ENCODE measurements at places on chromosomes 2 and 18.

DNA sequence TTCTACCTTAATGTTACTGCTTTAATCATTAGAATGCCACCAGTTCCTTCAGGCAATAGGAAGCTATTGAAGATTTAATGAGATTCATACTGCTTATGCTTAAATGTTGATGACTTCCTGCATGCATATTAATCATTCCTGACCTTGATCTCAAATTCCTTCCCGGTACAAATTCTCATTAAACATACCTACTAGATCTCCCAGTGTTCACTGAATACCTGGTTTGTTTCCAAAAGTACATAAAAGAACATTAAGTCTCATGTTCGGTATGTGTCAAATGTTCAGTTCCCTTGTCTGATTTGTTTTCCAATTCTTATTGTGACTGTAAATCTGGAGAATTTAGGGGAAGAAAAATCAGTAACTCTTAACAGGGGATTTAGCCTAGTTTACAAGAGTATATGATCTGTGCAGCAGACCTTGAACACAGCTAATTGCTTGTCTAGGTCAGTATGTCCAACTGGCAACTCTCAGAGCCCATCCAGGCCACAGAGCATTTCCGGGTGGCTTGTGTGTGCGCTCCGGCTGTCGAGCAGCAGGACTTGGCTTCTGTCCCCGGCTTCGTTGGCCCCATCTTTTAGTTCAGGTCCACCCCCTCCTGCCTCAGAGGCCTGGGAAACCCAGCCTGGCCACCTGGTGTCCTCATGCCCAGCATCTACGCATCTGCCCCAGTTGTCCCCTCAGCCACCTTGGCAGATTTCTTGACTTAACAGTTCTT, 13.1 kb downstream of the METAP1D start:
- no peak for DNase-seq
- H3K27me3 ChIP-seq, result no peaks in the 10 kb centered on the region
- peaks cover 9% of the 10 kb centered on the region for H3K4me1 ChIP-seq
- no peak overlapping the region for H3K4me3 ChIP-seq

DNA sequence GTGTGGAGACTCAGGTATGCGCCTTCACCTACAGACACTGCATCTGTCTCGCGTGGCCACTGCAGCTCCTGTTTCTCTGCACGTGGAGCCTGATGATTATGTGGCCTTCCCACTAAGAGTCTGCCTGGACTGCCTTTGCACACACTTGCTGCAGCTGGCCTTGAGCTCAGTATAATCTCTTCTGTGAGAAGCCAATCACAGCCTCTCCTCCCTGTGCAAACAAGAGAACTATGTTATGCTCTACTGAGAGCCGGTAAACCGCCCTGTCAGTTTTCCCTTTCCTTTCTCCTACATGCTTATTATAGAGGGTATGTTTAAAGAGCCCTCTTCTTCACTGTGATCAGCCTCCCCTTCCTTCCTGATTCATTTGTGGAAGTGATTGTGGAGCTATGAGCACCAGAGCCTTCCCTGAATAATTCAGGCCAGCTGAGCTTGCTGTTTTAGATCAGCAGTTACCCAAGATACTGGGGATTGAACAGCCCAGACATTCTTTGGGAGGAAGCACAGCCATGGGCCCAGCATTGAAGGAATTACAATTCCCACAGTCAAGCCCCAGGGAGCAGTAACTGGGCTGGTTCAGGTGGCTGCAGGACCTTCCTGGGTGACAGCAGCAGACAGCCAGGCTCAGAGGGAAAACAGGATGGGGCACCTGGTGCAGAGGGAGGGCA, 3.7 kb upstream of the TGFA start:
- no peak overlapping the region for H3K27ac ChIP-seq
- no peak for DNase-seq
- peaks cover 18% of the 10 kb centered on the region for H3K4me1 ChIP-seq
- H3K36me3 ChIP-seq, result no peaks in the 10 kb centered on the region
- no peak overlapping the region for H3K4me3 ChIP-seq
- H3K27me3 ChIP-seq, result peaks cover 3% of the 10 kb centered on the region

- no peaks in the 10 kb centered on the region for H3K27me3 ChIP-seq
- no peaks in the 10 kb centered on the region for H3K4me1 ChIP-seq
- no peak for DNase-seq
- peaks cover 27% of the 10 kb centered on the region for H3K36me3 ChIP-seq
These were observed 20.3 kb downstream of the HADHA start for GRCh38 chr2:26224095-26224494.

- DNase-seq, result no peak
- no peaks in the 10 kb centered on the region for H3K36me3 ChIP-seq
- H3K4me3 ChIP-seq, result no peak overlapping the region
- H3K4me1 ChIP-seq, result peaks cover 20% of the 10 kb centered on the region
These were observed 197.4 kb upstream of the HDAC4 start for GRCh38 chr2:239598011-239598731.

DNA sequence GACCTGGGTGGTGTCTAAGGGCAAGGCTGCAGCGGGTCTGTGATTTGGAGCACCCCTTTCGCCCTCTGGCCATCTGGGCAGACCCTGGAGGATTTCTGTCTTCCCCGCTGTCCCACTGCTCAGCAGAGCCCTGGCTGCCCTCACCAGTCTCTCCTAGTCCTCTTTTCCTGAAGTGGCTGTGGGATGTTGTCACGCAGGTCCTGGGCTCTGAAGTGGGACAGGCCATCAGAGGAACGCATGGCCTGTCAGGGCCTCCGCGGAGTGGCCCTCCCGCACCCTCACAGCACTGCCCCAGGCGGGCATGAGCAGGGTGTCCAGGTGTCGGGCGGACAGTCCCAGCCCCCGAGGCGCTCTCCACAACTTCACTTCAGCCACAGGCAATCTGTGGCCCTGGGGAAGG, 1.1 kb upstream of the TMEM185B start:
- peaks cover 3% of the 10 kb centered on the region for H3K36me3 ChIP-seq
- peaks cover 35% of the 10 kb centered on the region for H3K4me1 ChIP-seq
- H3K27ac ChIP-seq, result no peak overlapping the region
- no peak for DNase-seq
- no peak overlapping the region for H3K4me3 ChIP-seq
- no peaks in the 10 kb centered on the region for H3K27me3 ChIP-seq

- no peaks in the 10 kb centered on the region for H3K4me1 ChIP-seq
- no peaks in the 10 kb centered on the region for H3K36me3 ChIP-seq
- H3K27me3 ChIP-seq, result no peaks in the 10 kb centered on the region
- no peak overlapping the region for H3K4me3 ChIP-seq
- DNase-seq, result peak; percentile 19
These were observed 2.1 kb upstream of the SNED1 start for GRCh38 chr2:240996161-240996833.

DNA sequence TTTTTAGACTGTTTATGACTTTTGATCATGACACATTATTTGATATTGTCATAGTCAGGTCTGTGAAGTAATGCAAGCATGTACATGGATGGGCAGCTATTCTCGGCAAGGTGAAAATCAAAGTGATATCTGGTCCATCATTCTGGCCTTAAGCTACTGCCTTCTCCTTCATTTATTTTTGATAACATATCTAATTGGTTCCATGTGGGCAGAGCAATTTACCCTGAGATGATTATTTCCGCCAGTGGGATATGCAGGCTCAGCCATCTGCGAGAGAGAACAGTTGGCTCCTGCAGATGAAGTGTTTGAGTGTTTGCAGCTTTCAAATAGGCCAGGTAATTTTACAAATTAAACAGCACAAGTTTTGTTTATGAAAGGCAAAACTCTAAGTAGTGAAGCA, 116.4 kb downstream of the LYPD6 start:
- H3K27me3 ChIP-seq, result no peaks in the 10 kb centered on the region
- no peaks in the 10 kb centered on the region for H3K4me1 ChIP-seq

- no peak overlapping the region for H3K27ac ChIP-seq
- H3K27me3 ChIP-seq, result no peaks in the 10 kb centered on the region
- H3K4me3 ChIP-seq, result no peak overlapping the region
- DNase-seq, result no peak
- H3K36me3 ChIP-seq, result no peaks in the 10 kb centered on the region
These were observed 18.1 kb upstream of the SERPINB2 start for GRCh38 chr18:63869374-63869773.

GRCh38 chr2:191679818-191680600, 2.1 kb downstream of the NABP1 start:
- H3K4me1 ChIP-seq, result peaks cover 68% of the 10 kb centered on the region
- DNase-seq, result no peak
- H3K27me3 ChIP-seq, result no peaks in the 10 kb centered on the region
- H3K36me3 ChIP-seq, result peaks cover 23% of the 10 kb centered on the region
- peak overlapping the region; percentile 82 for H3K4me3 ChIP-seq

GRCh38 chr2:224772494-224772893, 56.3 kb upstream of the CCDC195 start:
- H3K36me3 ChIP-seq, result peaks cover 73% of the 10 kb centered on the region
- no peaks in the 10 kb centered on the region for H3K4me1 ChIP-seq
- H3K4me3 ChIP-seq, result no peak overlapping the region

DNA sequence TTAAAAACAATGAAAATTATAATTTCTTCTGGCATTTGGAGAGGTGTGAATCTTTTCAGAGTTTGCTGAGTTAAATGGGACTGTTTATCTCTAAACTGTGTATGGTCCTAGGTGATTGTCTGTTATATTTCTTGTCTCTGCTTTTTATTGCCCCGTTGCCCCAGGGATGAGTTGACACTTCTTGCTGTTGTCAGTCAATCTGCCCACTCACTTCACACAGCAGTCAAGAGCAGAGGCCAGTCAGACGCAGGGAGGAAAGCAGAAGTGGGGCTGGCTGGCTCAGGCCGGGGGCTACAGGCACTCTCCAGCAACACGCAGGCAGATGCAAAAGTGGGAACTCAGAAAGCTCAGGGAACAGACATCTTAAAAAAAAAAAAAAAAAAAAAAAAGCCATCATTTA, 365.2 kb downstream of the CLIP4 start:
- H3K27me3 ChIP-seq, result no peaks in the 10 kb centered on the region
- H3K36me3 ChIP-seq, result no peaks in the 10 kb centered on the region
- H3K27ac ChIP-seq, result no peak overlapping the region
- no peak for DNase-seq
- H3K4me3 ChIP-seq, result no peak overlapping the region

DNA sequence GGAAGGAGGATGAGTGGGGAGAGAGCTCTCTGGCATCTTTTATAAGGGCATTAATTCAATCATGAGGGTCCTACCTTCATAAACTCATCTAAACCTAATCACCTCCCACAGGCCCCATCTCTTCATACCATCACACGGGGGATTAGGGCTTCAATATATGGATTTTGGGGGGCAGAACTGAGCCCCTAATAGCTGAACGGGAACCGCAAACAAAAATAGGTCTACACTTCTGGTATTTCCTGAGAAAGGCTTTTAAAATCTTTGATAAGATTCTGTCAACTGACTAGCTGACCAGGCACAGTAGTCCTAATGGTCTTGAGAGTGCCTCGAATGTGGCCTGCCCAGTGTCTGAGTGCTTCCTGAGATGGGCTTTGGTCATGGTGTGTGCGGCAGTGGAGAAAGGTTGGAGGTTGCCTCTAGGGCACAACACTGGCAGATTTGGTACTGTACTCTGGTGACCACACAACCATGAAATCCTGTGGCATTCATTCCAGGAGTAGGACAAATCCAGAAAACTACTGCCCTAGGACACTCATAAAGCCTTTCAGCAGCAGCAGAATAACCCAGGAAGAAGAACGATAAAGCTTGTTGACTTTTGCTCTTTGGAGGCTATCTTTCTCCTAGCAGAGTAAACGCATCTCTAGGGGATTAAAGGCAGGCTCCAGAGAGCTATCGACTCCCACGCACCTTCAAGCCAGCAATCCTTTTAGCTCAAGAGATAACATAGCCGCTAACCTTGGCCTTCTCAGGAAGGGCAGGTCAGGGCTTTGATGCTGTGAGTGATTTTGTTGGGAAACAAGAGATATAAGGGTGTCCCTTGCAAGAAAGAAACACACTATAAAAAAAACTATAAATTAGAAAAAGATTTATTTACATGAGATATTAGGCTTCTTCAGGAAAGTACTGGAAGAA, 12.3 kb upstream of the APOB start:
- DNase-seq, result no peak
- no peaks in the 10 kb centered on the region for H3K4me1 ChIP-seq
- no peaks in the 10 kb centered on the region for H3K27me3 ChIP-seq
- H3K36me3 ChIP-seq, result no peaks in the 10 kb centered on the region

- no peak overlapping the region for H3K27ac ChIP-seq
- no peak overlapping the region for H3K4me3 ChIP-seq
These were observed 22.2 kb upstream of the TMEM87B start for GRCh38 chr2:112032689-112033465.

- no peak for DNase-seq
- no peaks in the 10 kb centered on the region for H3K27me3 ChIP-seq
- H3K4me3 ChIP-seq, result no peak overlapping the region
- H3K36me3 ChIP-seq, result no peaks in the 10 kb centered on the region
These were observed 922.5 kb downstream of the SUCLG1 start for GRCh38 chr2:83536556-83536955.

GRCh38 chr18:56248610-56249235, 389.7 kb downstream of the TXNL1 start:
- H3K27me3 ChIP-seq, result no peaks in the 10 kb centered on the region
- H3K4me1 ChIP-seq, result no peaks in the 10 kb centered on the region
- H3K36me3 ChIP-seq, result no peaks in the 10 kb centered on the region
- no peak overlapping the region for H3K4me3 ChIP-seq
- no peak overlapping the region for H3K27ac ChIP-seq

GRCh38 chr2:229370509-229370908, 99.4 kb upstream of the PID1 start:
- no peak overlapping the region for H3K27ac ChIP-seq
- H3K4me1 ChIP-seq, result no peaks in the 10 kb centered on the region
- no peaks in the 10 kb centered on the region for H3K36me3 ChIP-seq
- H3K27me3 ChIP-seq, result no peaks in the 10 kb centered on the region
- no peak for DNase-seq

- no peak for DNase-seq
- H3K27ac ChIP-seq, result no peak overlapping the region
- no peak overlapping the region for H3K4me3 ChIP-seq
- no peaks in the 10 kb centered on the region for H3K36me3 ChIP-seq
- no peaks in the 10 kb centered on the region for H3K4me1 ChIP-seq
These were observed 154.1 kb upstream of the ZNF804A start for GRCh38 chr2:184444217-184444616.

GRCh38 chr2:29129586-29130281, 14.5 kb downstream of the CLIP4 start:
- no peaks in the 10 kb centered on the region for H3K27me3 ChIP-seq
- no peaks in the 10 kb centered on the region for H3K4me1 ChIP-seq
- peaks cover under 1% of the 10 kb centered on the region for H3K36me3 ChIP-seq

GRCh38 chr18:71456206-71456605, 1087.9 kb downstream of the CBLN2 start:
- DNase-seq, result no peak
- H3K4me1 ChIP-seq, result no peaks in the 10 kb centered on the region
- no peaks in the 10 kb centered on the region for H3K27me3 ChIP-seq
- H3K27ac ChIP-seq, result no peak overlapping the region

DNA sequence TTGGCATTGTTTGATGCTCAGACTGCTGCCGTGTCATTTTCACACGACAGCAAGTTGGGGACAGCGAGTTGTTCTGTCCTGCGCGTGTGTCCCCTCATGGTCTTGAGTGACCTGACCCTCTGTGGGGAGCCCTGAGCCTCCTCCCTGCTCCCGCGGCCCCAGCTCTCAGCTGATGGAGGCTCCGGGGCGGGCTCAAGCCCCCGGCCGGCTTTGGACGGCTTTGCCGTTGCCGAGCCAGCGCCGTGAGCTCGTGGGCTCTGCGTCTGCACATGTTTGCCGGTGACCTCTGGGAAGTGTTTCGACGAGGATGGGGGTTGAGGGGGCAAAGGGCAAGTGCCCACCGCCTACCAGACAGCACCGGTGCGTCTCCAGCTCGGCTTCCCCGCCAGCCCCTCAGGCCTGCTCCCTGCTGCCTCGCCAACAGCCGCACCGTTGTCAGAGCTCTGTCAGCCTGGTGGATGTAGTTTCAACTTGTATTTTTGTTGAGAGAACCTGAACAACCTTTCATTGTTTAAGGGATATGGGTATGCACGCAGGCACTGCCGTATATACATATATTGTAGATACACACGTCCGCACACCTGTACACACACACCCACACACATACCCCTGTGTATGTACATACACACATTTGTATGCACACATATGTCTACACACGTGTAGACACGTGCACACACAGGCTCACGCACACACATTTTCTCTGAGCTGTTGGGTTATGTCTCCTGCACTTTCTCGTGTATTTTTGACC, 13.7 kb downstream of the PDCD1 start:
- peak overlapping the region; percentile 47 for H3K27ac ChIP-seq
- no peak for DNase-seq
- no peaks in the 10 kb centered on the region for H3K36me3 ChIP-seq

Measured in CD8-positive, alpha-beta memory T cell (primary cell).